ENCODE measurements at places on chromosomes 5 and 9. TPM values are rescaled to one million over a fixed set of nuclear protein-coding genes. Genes with fewer than 3 reads are reported as not detected.

- no peak for DNase-seq
Measured at GRCh38 chr9:81565144-81565543, 124.2 kb downstream of the TLE1 start.

DNA sequence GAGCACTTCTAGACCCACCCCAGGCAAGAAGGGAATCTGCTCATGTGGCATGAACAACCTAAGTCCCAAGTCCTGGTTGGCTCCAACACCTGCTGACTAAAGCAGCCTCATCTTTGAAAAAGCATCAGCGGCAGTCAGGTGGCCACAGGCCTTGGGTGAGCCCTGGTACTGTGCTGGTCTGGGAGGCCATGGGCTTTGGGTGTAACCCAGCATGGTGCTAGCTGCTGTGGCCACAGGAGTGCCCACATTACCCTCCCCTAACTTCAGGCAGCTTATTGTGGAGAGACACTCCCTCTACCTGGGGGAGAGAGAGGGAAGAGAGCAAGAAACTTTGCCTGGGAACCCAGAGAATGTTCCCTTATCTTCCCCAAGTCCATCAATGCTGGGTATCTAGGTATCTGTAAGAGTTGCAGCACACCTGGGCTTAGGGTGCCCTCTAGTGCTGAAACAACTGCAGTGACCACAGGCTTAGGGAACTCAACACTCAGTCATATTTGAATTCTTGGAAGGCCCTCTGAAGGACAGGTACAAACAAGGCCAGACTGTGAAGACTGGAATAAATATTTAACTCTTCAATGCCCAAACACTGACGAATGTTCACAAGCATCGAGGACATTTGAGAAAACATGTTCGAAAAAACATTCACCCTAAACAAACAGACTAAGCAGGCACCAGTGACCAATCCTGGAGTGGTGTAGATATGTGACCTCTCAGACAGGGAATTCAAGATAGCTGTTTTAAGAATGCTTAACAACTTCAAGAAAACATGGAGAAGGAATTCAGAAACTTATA, 69.9 kb upstream of the OR2K2 start:
- DNase-seq = no peak

GRCh38 chr5:2569774-2570542, 181.5 kb downstream of the IRX2 start:
- peak; percentile 57 for DNase-seq

- DNase-seq = no peak
Measured at GRCh38 chr5:126469536-126470316, 46.5 kb downstream of the GRAMD2B start.

DNA sequence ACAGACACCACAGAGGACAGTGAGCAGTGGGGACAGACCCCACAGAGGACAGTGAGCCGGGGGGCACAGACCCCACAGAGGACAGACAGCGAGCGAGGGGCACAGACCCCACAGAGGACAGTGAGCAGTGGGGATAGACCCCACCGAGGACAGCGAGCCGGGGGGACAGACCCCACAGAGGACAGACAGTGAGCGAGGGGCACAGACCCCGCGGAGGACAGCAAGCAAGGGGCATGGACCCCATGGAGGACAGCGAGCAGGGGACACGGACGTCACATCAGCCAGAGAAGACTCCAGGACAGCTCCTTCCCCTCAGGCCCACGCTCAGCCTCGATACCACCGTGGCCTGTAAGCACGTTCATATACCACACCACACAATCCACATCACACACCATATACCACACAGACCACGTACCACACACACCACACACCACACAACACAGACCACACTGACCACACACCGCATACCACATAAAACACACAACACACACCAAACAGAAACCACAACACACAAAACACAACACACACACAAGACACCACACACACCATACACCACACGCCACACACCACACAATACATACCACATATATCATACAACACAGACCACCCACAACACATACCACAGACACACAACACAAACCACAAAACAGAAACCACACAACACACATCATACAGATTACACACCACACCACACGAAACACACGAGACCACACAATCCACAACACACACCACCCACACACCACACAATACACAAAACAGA, 5.2 kb upstream of the ZDHHC11 start:
- no peak for DNase-seq

GRCh38 chr5:147966829-147967228, 60.5 kb upstream of the C5orf46 start:
- no peak for DNase-seq

The MYOT gene
- 38.9 TPM for total RNA-seq

The ZNF454 gene
- total RNA-seq = 1.7 TPM

All from cardiac septum (tissue), 1 donor.